ENCODE measurements at places on chromosomes 3 and 15.

- DNase-seq, result no peak
These were observed 2.4 kb downstream of the FYTTD1 start for GRCh38 chr3:197752107-197752506.

- DNase-seq, result no peak
These were observed 7.2 kb downstream of the MESP2 start for GRCh38 chr15:89783111-89783860.

GRCh38 chr3:99537416-99537815, 101.0 kb upstream of the COL8A1 start:
- DNase-seq, result no peak

DNA sequence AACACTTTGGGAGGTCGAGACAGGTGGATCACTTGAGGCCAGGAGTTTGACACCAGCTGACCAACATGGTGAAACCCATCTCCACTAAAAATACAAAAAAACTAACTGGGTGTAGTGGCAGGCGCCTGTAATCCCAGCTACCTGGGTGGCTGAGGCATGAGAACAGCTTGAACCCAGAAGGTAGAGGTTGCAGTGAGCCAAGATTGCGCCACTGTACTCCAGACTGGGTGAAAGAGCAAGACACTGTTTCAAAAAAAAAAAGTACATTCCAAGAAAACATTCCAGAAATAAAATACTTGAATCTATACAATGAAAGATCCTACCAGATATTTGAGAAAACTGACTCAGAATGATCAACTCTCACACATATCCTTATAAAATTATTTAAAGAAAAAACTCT, 30.4 kb downstream of the TFDP2 start:
- DNase-seq, result no peak

- peak; percentile 3 for DNase-seq
These were observed at the start of gene RFX7 for GRCh38 chr15:56243163-56244037. TSS of gene RFX7 (minus strand) at chr15:56243879. CDS start at chr15:56243285, 594 bp downstream.

- DNase-seq, result no peak
These were observed 12.4 kb downstream of the DNASE1L3 start for GRCh38 chr3:58198362-58198761.

DNA sequence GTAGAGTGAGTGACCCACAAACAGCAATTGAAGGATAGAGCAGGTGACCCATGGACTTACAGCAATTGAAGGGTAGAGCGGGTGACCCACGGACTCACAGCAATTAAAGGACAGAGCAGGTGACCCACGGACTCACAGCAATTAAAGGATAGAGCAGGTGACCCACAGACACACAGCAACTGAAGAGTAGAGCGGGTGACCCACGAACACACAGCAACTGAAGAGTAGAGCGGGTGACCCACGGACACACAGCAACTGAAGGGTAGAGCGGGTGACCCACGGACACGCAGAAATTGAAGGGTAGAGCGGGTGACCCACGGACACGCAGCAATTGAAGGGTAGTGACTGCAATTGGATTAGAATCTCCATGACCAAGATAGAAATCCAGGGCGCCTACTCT, 9.8 kb upstream of the TNK2 start:
- no peak for DNase-seq

GRCh38 chr15:87212041-87212440, 1044.5 kb downstream of the NTRK3 start:
- DNase-seq, result no peak

DNA sequence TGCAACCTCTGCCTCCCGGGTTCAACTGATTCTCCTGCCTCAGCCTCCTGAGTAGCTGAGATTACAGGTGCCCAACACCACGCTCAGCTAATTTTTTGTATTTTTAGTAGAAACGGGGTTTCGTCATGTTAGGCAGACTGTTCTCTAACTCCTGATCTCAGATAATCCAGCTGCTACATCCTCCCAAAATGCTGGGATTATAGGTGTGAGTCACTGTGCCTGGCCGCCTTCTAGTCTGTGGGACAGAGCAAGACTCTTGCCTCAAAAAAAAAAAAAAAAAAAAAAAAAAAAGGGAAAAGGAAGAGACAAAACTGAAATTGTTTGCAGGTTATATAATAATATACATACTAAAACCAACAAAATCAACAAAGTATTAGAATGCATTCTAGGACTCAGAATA, 215.2 kb downstream of the PCCB start:
- DNase-seq, result no peak

GRCh38 chr3:15958692-15959433, 161.1 kb upstream of the ANKRD28 start:
- DNase-seq, result no peak

DNA sequence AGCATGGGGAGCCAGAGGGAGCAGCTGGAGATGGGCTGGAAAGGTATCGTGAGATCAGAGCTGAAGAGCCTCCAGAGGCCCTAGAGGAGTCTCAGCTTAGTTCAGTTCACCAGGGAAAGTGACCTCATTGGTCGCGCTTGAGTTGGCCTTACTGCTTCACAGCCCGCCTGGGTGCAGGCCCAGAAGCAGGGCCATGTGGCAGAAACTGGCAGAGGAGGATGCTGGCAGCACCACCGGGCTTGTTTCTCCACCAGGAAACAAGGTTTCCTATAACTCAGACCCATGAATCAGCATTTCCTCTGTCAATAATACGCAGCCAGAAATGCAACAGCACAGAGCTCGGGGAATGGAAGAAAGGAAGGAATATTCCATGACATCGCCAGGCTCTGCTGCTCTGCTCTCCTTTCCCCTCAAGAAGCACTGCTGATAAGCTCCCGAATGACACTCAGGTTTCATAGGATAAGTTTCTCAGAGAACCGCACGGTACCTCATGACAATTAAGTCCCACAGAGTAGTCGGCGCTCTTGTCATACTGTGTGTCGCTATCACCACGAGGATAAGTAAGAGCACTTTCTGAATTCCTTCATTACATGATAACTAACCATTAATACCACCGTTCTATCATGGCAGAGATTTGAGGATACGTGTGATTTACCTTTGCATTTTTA, 147.1 kb upstream of the LPP start:
- peak; percentile 12 for DNase-seq

DNA sequence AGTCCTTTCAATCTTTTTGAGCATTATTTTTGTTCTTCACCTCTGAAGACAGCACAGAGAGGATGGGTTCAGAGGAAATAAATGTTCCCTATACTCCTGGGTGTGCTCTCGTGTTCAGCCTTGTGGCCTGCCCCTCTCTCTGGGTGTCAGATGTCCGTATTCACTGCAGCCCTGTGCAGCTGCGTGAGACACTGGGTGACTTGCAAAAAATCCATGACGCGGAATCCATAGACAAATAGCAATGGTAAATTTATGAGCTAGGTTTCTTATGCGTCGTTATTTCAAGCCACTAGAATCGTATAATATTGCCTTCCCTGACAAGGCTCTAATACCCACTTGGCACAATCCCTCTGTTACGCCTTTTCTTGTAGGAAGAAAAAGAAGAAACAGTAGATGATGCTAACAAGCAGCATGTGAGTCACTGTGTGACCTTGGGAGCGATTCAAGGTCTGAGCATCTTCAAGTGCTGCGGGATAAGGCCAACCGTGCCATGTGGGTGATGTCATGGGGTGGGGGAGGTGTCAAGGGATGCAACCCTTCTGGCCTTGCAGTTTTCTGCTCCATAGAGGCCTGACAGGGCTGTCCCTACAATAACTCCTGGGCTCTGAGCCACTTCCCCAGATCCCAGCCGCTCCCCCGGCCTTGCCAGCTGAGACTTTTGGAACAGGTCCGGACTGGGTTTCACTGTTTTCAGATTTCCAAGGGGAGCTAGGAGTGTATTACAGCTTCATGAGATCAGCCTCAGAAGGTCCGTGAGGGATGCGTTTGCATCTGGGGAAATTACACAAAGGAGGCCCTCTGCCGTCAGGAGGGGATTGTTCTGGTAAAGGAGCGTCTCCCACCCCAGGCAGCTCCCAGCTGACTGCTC, 47.6 kb upstream of the POMGNT2 start:
- no peak for DNase-seq

DNA sequence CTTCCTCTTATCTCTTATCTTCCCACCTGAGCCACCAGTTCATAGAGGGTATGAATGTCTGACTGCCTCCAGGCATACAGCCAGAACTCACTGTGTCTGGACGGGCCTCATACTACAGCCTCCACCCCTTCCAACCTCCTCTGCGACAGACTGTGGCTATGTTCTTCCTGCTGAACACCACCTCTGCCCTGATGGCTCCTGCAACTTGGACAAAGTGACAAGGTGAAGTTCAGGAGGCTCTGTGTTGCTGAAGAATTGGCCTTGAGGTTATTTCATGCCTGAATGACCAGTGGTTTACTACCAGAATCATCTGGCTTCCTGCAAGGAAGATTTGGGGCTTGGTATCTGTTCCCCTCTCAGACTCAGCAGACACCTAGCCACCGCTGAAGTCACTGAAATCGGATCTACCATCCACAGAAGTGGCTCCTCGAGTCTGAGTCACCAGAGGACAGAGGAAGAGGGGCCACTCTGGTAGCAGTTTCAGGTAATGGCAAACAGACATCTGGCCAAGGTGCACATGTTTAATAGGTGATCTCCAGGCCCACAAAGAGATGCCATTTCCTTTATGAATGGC, 14.2 kb upstream of the ULK3 start:
- DNase-seq, result peak; percentile 14

DNA sequence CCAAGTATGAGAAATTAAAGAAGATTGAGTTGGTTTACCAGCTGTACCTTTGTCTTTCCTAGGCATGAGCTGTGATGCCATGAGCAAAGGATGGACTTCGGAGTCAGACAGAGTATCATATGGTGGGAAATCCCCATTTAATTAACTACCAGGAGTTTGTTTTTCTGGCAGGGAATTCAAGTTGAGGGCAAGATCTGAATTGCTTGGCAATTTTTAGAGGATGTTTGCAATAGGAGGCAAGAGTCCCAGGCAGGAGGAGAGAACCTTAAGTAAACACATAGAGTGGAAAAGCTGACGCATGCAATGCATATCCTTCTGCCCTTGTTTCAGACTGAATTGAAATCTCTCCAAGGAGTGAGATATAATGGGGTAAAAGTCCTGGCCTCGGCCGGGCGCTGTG, 569.7 kb upstream of the MDFIC2 start:
- DNase-seq, result no peak

DNA sequence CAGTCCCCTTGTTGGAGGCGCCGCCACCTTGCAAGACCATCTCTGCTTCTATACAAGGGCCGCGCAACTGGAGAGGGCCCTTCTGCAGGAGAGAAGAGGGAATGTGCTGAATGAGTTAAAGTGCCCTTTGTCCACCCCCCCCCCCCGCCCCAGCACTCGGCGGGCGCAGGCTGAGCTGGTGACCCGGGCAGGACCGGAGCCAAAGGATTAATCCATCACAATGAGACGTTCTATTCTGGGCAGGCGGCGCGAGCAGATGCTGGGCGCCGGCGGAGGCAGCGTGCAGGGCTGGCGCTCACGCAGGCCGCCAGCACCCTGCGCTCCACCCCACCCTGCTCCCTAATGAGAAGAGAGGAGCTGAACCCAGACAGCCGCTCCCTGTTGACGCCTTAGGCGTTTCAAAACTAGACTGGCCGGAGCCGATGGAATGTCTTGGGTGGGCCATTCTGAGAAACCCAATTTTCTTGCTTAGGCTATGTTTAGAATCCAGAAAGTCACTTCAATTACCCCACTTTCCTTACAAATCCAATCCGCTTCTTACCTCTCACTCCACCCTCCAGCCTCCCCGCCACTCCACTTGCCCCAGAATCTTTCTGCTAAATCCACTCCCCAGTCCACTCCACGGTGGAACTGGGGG, 32.9 kb downstream of the GJD2 start:
- peak; percentile 28 for DNase-seq

DNA sequence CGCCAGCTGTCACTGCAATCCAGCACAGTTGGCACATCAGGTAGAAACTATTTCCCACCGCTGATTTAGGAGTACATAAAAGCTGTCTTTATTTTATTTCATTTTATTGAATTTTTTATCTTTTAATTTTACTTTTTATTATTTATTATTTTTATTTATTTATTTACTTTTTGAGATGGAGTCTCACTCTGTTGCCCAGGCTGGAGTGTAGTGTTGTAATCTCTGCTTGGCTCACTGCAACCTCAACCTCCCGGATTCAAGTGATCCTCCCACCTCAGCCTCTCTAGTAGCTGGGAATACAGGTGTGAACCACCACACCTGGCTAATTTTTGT, 31.0 kb downstream of the SRGAP3 start:
- no peak for DNase-seq

- peak; percentile 92 for DNase-seq
These were observed 159.5 kb downstream of the RPLP1 start for GRCh38 chr15:69612112-69612511.

GRCh38 chr3:158369279-158369678, 201.7 kb upstream of the MLF1 start:
- no peak for DNase-seq

DNA sequence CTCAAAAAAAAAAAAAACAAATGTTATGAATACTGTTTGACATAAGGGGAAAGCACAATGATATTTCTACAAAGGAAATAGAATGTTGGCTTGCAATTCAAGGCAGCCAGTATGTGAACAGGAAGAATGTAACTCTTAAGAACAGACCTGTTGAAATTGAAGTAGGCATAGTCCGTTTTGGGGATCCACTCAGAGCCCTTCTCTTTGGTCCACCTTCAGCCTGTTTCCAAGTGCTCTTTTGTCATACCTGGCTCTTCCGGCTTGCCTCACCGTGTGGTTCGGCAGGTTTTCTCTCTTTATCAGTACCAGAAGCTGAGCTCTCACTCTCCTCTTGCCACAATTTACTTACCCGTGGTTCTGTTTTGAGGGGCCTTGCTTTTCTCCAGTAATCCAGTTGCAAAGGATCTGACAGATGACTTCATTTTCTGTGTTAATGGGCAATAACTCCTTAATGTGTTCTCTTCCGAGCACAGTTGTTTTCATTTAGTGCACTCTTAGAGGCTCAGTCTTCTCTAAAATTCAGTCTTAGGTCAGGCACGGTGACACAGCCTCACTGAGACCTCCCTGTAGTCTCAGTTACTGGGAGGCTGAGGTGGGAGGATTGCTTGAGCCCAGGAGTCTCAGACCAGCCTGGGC, 6.7 kb downstream of the ABHD17C start:
- no peak for DNase-seq

DNA sequence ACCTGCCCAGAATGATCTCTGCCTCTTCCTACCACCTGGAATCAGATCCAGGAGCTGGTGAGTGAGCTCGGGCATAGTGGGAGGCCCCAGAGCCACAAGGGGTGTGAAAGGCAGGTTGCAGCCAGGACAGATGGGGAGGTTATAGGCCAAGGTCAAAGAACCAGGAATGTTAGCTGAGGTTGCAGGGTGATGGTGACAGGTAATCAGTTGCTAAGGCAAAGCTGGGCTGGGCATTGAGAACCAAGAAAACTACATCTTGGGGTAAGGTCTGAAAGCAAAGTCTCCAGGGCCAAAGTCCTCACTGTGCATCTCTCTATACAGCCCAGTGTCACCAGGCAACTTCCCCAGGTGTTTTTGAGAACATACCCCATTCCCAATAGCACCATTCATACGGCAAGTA, 38.4 kb upstream of the SLC6A11 start:
- no peak for DNase-seq

DNA sequence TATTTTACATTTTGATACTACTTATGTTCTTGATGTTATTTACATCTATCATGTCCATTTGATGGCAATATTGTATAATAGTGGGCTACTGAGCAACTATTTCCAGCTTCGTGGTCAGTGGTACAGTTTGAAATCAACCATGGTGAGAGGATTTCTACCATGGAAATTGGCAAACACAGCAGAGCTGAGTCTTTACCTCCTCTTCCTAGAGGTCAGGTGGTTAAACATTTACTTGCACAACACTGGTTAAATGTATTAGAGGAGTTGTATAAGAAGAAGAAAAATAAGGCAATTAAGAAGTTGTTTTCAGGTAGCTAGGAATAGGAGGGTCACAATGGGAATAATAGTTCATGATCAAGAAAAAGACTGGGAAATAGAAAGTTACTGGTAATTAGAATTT, 7.2 kb upstream of the PPM1L start:
- no peak for DNase-seq

- DNase-seq, result no peak
These were observed 773.3 kb downstream of the PDCD6IP start for GRCh38 chr3:34571714-34572113.
